Dermis blood vessel endothelial cell (primary cell): ENCODE measurements at places on chromosomes 3 and 15. TPM values are rescaled to one million over a fixed set of nuclear protein-coding genes. Genes with fewer than 3 reads are reported as not detected.
A peak's percentile ranks its signal among the peaks of the same experiment; 100 is the strongest.

The OCA2 gene
- not detected in 2 replicates for total RNA-seq

GRCh38 chr15:75869446-75869845, 26.2 kb downstream of the UBE2Q2 start:
- DNase-seq, result no peak

GRCh38 chr3:192188218-192188835, 539.0 kb downstream of the FGF12 start:
- DNase-seq, result peak; percentile 58

The NEO1 gene
- total RNA-seq, result 6.3 and 9.4 TPM in 2 replicates

The MOBP gene
- total RNA-seq, result 0.19 TPM in 1 of 2 replicates, not detected in the other

The TASOR gene
- 84.9 and 100 TPM in 2 replicates for total RNA-seq

GRCh38 chr3:126103121-126104027, 19.4 kb upstream of the SLC41A3 start:
- DNase-seq, result no peak

The PLSCR5 gene
- not detected in 2 replicates for total RNA-seq

DNA sequence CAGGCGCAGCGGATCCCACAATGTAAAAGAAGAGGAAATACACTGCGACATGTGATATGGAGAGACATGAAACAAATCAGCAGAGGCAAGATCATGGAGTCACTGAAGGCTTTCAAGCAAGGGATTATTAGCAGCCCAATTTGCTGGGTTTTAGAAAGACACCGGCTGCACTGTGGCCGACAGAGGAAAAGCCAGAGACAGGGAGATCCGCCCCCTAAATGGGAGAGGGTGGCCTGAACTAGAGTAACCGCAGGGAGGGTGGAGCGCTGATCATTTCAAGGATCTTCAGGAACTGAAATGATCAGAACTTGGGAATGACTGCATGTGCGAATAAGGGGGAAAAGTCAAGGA, 612 bp upstream of the C15orf40 start:
- DNase-seq, result no peak

The C2CD4A gene
- 1.5 and 2.7 TPM in 2 replicates for total RNA-seq

- no peak for DNase-seq
Measured at GRCh38 chr3:144104186-144104585, 132.6 kb downstream of the DIPK2A start.

- peak; percentile 84 for DNase-seq
Measured at GRCh38 chr15:68601206-68602197, 22.7 kb downstream of the CORO2B start.

GRCh38 chr3:43490640-43491185, 131.1 kb downstream of the ANO10 start:
- DNase-seq, result no peak

The ACSBG1 gene
- not detected in 2 replicates for total RNA-seq
